Vagina (tissue), 2 donors: ENCODE measurements at places on chromosomes 3 and 15.

- DNase-seq: no peak
These were observed 4.8 kb upstream of the SACM1L start for GRCh38 chr3:45684327-45684892.

GRCh38 chr3:30370681-30371271, 235.6 kb upstream of the TGFBR2 start:
- no peak for DNase-seq

DNA sequence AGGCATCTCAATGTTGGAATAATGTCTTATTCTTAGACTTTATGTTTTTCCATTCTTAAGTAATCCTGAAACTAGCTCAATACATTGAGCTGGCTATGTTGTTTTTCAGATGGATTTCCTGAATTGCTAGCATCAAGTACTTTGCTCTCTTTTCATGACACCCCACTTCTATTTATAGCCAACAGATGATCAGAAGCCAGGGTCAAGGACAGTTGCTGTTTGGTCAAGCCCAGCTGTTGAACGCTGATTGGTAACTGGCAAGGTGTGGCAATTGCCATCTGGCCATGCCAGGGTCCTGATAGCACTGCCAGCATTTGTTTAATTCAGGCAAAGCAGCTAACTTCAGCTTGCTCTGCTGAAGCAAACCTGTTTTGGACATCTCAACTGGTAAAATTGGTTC, 46.2 kb upstream of the PLCL2 start:
- no peak for DNase-seq

GRCh38 chr3:123347691-123348264, 101.1 kb downstream of the ADCY5 start:
- DNase-seq: no peak

GRCh38 chr3:102488331-102488730, 53.5 kb downstream of the ZPLD1 start:
- no peak for DNase-seq

DNA sequence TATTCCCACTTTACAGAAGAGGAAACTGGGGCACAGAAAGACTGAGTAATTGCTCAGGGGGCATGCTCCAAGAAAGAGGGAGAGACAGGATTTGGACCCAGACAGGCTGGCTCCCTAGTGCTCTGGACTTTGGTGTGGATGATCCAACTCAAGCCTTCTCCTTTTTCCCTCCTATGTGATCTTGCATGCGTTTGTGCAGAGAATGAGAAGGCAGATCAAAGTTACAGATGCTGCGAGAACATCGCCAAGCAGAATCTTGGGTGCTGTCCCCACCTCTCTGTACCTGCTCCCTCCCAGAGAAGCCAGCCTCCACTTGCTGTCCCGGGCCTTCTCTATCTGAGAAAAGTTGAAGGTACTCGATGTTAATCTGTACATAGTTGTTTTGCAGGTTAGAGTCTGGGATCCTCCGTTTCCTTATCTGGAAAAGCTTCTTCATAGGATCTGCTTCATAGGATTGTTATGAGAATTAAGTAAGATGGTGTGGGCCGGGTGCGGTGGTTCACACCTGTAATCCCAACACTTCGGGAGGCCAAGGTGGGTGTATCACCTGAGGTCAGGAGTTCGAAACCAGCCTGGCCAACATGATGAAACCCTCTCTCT, 10.2 kb downstream of the GNB5 start:
- DNase-seq: no peak

GRCh38 chr3:15535732-15536131, 14.2 kb upstream of the COLQ start:
- DNase-seq: no peak
